ENCODE measurements at places on chromosomes 11 and 22.

GRCh38 chr11:115552773-115553438, 48.7 kb upstream of the CADM1 start:
- DNase-seq: no peak

- no peak for DNase-seq
Observed at GRCh38 chr11:120054753-120055045, 83.2 kb downstream of the TRIM29 start.

GRCh38 chr11:130606781-130607511, 158.5 kb downstream of the ADAMTS15 start:
- no peak for DNase-seq

DNA sequence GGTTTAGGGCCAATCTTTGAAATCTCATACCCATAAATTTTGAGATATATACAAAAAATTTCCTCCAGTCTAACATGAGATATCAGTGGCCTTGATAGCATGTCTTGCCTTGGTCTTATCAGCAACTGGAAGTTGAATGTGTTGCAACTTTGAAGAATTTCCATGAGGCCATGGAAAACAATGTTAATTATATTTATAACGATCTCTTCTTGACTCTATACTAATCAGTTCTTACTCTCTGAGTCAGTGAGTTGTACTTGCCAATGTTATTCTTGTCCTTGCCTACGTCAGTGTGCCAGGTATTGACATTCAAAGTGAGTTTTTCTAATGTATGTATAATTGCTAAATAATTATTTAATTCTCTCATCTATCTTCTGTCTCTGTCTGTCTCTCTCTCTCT, 535.1 kb downstream of the KCNA4 start:
- no peak for DNase-seq

- no peak for DNase-seq
Observed at GRCh38 chr11:501683-502287, 5.3 kb downstream of the RNH1 start.

- peak; percentile 34 for DNase-seq
Observed at GRCh38 chr11:110092111-110092514, 1.1 kb upstream of the ZC3H12C start.

DNA sequence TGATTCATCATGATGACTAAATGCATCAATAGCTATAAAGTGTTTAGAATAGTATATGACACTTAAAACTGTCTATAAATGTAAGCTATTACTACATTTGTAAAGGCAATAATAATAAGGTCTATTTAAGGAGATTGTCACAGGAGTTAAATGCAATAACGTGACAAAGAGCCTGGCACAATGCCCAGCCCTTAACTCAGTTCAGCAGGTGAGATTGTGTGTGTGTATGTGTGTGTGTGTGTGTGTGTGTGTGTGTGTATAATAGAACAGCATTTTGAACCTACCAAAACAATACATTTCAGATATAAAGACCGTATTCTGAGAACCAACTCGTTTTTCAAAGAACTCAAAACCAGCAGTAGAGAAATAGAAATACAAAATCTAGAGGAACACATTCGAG, 177.5 kb downstream of the MYO18B start:
- no peak for DNase-seq

Data from GM23338 (cell line).